ENCODE measurements at places on chromosomes 7 and 10.

DNA sequence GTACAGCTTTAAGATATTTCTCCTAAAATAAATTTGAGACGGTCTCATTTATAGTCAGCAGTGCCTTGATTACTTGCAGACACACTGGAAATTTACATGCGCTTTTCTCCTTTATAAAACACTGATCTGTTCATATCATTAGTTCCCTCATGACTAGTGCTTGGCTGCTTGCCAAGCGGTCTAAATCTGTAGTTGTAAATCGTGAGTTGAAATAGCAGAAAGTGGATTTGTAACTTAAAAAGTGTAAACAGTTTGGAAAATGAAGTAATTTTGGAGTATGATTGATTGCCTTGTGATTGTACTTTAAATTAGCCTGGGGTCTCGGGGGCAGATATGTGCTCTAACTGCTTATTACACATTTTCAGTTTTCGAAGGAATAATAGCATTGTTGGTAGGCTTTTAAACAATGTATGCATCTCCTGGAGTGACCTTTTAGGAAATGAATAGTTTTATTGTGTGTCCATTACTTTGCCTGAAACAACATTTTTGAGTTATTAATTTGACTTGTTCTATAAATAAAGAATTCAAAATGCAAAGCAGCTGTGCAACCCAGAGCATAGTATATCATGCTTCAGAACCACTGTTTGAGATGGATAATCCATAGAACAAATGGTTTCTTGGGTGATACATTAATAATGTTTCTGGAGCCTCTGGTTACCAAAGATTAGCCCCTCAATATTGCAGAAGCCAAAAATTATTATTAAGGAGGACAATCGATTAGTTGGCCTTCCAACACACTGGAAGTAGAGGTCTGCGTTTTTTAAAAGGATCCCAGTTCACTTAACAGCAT, 73.3 kb downstream of the ARID5B start:
- DNase-seq: no peak

DNA sequence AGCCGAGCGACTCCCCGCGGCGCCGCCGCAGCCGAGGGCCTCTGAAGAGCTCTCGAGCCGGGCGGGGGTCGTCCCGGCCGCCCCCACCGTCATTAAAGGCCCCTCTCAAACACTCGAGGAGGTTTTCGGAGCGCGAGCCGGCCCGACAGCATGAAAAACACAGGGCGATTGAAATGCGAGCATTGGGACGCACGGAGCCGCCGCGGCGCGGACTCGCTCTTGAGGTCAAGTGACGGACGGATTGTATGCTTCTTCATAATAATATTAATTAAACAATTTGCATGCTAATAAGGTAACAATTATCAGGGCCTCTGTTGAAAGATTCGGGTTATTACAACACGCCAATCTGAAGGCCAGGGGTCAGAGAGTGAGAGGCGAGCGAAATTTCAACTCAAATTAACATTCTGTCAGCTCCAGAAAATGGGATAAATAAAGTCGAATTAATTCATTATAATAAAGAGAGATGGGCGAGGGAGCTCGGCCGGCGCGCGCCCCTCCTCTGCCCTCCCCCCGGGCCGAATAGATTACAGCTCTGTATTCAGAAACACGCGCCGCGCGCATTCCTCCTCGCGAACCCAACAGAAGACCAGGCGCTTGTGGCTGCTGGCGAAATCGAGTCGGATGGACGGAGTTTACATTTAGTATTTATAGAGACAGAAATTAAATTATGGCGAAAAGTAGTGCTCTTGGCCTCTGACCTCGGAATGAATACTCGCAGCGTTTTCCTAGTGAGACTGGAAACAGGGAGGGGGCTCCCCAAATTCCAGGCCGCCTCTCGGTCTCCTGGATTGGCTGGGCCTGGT, 2.1 kb upstream of the UNCX start:
- DNase-seq: no peak

DNA sequence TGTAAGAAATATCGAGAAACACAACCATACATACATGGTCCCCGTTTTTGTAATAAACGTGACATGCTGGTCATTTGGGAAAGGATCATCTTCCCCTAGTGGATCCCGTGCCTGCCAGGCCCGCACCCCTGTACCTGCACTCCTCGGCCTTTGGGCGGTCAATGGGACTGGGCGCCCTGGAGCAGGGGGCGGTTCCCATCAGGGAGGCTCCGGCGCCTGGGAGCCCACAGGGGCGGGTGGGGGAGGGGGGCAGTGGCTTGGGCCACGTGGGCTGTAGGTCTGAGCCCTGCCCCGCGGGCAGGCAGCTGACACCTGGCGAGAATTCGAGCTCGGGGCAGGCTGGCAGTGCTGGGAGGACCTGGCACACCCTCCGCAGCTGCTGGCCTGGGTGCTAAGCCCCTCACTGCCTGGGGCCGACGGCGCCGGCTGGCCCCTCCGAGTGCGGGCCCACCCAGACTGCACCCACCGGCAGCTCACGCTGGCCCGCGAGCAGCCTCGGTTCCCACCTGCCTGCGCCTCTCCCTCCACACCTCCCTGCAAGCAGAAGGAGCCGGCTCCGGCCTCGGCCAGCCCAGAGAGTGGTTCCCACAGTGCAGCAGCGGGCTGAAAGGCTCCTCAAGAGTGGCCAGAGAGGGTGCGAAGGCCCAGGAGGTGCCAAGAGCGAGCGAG, 361.6 kb upstream of the GRM3 start:
- no peak for DNase-seq

- DNase-seq: no peak
These were observed 92.8 kb upstream of the KAT6B start for GRCh38 chr10:74733612-74734011.

DNA sequence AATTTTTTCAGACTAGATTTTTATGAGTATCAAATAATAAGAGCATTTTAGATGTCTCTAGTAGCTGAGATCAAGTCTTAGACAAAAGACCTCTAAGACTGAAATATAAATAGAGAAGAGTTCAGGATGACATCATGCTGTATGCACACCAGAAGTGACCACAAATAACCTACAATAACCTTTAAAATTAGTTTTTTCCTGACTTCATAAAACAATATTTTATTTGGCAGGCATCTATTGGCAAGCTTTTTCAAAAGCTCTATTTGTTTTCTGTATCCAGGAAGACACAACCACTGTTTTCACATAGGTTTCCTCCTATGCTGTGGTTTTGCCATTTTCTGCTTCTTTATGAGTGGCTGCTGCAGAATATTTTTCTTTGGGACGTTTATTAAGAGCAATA, 359.1 kb downstream of the CRPPA start:
- DNase-seq: no peak

DNA sequence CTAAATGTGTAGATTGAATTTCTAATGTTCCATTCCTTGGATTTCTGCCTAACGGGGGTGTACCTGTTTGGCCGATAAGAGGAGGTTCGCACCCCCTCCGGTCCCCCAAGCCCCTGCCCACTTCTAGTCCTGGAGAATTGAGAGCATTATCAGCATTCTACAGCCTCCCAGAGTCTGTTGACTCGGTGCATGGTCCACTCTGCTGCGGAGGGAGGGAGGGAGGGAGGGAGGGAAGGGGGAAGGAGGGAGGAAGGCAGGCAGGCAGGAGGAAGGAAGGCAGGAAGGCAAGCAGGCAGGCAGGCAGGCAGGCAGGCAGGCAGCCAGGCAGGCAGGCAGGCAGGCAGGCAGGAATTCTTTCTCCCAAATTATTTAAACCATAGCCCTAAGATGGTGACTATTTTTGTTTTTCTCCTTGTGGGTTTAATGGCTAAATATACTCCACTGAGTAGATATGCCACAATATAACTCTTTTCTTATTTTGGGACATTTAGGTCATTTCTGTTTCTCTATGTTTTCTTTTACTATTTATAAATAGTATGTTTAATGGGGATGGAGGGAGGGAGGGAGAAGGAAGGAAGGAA, 69.5 kb upstream of the CHST15 start:
- no peak for DNase-seq

- no peak for DNase-seq
These were observed 502.2 kb downstream of the ARL4A start for GRCh38 chr7:13189668-13190067.

DNA sequence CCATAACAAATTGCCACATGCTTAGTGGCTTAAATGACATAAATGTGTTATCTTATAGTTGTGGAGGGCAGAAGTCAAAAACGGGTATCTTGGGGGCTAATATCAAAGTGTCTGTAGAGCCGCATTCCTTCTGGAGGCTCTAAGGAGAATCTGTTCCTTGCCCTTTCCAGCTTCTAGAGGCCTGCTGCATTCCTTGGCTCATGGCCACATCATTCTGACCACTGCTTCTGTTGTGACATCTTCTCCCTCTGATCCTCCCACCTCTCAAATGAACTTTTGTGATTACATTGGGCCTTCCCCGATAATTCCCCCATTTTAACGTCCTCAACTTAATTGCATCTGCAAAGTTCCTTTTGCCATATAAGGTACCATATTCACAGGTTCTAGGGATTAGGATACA, 76.1 kb downstream of the CYP26A1 start:
- DNase-seq: no peak

- no peak for DNase-seq
These were observed 76.9 kb downstream of the ZNF365 start for GRCh38 chr10:62450912-62451610.

Measured in activated naive CD4-positive, alpha-beta T cell treated with anti-CD3 and anti-CD28 coated beads, Interleukin-2, amount 10 ng/mL, durations not matched to agents 7 days and 5 days (primary cell).